ENCODE measurements at places on chromosomes 7 and 10.

GRCh38 chr7:47970761-47971160, 8.7 kb downstream of the HUS1 start:
- DNase-seq: no peak

GRCh38 chr7:93238131-93238530, 6.0 kb downstream of the VPS50 start:
- no peak for DNase-seq

DNA sequence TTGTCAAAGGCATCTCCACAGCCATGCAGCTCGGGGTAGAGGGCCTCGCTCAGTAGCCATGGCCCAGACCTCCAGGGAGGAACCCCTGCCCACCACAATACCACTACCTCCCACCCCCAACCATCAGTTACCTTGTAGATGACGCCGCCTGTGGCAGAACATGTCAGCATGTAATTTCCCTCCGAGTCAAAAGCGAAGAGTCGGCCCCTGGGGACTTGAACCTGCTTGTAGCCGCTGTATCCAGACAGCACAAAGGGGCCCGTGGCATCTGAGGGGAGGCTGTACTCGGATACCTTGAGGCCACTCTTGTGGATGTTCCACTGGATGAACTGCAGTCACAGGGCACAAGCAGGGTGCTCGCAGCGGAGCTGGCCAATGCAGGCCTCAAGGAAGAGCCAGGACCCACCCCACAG, 16.3 kb upstream of the CYREN start:
- DNase-seq: no peak

- DNase-seq: no peak
These were observed 30.5 kb downstream of the CTNNA3 start for GRCh38 chr10:67665491-67665890.

DNA sequence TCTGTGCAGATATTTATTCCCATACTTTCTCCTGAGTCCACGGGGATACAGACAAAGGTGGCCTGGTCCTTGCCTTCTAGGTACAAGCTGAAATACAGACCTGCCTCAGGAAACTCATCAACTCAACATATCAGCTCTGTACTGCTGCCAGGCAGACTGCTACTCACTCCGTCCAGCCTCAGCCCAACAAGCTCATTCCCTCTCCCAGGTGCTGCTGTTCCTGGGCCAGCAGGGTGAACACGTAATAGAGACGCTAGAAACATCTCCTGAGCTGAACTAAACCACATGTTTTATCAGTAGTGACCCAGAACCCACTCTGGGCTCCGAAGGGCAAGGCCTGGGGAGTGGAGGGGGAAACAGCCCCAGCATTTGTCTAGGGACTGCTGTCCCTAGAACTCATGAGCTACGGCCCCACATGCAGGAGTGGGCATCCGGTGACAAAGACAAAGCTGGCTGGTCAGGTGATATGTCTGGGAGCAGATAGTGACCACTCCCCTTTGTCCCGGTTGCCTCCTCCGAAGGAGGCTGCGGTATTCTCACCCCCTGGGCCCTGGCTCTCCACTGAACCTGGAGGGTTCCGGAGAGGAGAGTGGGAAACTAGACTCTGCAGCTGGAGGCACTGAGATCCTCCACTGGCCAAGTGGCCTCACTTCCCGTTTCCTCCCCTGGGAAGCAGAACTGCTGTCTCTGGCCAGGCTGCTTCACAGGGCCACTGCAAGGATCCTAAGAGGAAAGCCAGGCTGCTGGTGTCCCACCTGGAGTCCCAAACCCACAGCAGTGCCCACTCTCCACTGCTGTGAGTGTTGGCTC, 116.1 kb downstream of the FAM53B start:
- DNase-seq: no peak

- DNase-seq: no peak
These were observed 498 bp upstream of the ST7 start for GRCh38 chr7:116952635-116953371.

DNA sequence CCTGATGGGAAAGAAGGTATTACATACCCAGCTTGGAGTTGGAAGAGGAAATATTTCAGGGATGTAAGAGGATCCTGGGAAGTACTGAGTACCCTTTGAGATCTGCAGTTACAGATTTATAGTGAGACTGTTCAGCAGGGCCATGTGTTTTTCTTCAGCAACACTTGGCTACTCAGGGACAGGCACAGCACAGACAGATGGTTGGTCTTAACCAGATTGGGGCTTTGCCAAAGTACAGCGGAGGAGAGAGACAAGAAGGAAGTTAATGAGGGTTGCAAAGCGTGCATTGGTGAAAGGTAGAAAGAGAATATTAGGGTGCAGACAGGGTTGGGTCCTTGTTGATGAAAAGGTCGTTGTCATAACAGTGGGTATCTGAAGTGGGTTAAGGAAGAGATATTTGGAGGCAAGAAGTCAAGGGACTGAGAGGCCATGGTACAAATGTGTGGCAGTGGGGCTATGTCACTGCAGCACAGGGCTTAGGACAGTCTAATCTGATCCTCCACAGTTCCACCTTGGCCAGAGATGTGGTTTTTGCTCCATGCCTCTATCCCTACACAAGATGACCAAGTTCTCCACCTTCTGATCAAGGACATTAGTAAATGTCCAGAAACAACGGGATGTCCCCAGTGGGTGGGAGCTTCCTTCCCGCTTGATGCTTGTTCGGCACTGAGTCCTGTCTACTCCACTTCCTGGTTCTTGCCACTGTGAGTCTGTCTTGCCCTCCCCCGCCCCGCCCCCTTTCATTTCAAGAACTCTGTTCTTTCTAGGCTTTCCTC, 18.9 kb upstream of the DNAJC1 start:
- DNase-seq: no peak

DNA sequence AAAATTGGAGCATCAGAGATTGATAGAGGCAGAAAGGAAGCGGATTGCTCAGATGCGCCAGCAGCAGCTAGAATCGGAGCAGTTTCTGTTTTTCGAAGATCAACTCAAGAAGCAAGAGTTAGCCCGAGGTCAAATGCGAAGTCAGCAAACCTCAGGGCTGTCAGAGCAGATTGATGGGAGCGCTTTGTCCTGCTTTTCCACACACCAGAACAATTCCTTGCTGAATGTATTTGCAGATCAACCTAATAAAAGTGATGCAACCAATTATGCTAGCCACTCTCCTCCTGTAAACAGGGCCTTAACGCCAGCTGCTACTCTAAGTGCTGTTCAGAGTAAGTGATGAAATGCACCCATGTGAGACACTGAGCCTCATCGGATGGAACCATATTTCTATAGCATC, 33.1 kb downstream of the STAMBPL1 start:
- DNase-seq: no peak

DNA sequence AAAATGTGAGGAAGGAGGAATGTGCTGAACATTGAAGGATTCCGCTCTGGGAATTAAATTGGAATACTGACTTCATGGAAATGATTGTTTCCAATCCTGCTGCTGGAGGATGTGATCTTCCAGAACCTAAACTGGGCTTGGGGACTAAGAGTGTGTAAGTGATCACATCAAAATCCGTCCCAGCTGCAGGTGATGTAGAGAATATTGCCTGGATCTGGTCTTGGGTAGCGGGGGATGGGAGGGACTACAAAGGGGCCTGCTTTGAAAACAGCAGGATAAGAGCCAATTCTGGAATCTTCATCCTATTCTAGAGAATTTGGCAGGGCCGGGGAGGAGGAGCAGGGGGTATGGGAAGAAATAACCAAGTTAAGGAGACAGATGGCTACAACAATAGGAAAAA, 552.2 kb upstream of the FZD8 start:
- no peak for DNase-seq

GRCh38 chr10:89582022-89582421, 46.6 kb upstream of the SLC16A12 start:
- no peak for DNase-seq

DNA sequence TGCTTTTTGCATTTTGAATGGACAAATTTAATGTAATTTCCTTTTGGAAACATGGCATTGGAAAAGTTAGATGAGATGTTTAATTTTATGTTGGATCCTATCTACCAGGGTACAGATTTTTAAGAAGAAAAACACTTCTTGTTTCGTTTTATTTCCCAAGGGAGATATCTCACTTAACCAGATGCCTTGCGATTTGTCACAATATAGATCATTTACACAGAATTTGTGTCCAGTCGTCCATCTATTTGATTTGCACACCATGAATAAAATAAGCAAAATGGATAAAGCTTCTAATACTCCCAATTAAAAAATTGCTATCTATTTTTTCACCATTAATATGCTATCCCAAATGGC, 25.7 kb downstream of the HDAC9 start:
- DNase-seq: no peak

DNA sequence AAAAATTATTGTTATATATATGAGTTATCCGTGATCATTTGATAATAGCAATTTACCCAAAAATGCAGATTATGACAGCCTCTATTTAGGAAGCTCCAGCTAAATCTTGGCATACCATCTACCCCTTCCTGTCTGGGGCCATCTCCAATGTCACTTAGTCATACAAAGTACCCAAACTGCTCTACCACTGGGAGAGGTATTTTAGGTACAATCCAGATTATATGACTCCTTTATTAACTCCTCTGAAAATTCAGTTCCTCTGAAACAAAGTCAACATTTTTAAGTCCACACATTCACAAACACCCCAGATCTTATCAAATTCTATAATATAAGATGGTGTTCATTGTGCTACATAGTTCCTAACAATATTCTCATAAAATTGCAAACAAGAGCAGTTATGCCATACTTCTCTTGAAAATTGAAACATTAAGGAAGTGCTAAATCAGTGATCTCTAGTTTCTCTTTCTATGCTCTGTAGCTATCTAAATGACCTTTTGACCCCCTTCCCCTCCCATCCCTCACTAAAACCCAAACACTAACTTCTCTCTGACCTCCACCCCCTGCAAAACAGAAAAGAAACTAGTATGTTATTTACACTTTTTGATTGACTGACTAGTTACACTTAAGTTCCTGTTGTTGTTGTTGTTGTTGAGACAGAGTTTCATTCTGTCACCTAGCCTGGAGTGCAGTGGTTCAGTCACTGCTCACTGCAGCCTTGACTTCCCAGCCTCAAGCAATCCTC, 16.4 kb downstream of the HOXA1 start:
- no peak for DNase-seq

- DNase-seq: peak; percentile 90
These were observed 49.5 kb upstream of the SLC29A3 start for GRCh38 chr10:71269301-71270288.

- DNase-seq: no peak
These were observed 1272.5 kb upstream of the CELF2 start for GRCh38 chr10:9745158-9745557.

- no peak for DNase-seq
These were observed 42.1 kb upstream of the NKX6-2 start for GRCh38 chr10:132827861-132828539.

GRCh38 chr7:134829380-134829986, 50.0 kb downstream of the CALD1 start:
- DNase-seq: no peak

- DNase-seq: no peak
These were observed 89.6 kb upstream of the SMIM30 start for GRCh38 chr7:113207931-113208330.

DNA sequence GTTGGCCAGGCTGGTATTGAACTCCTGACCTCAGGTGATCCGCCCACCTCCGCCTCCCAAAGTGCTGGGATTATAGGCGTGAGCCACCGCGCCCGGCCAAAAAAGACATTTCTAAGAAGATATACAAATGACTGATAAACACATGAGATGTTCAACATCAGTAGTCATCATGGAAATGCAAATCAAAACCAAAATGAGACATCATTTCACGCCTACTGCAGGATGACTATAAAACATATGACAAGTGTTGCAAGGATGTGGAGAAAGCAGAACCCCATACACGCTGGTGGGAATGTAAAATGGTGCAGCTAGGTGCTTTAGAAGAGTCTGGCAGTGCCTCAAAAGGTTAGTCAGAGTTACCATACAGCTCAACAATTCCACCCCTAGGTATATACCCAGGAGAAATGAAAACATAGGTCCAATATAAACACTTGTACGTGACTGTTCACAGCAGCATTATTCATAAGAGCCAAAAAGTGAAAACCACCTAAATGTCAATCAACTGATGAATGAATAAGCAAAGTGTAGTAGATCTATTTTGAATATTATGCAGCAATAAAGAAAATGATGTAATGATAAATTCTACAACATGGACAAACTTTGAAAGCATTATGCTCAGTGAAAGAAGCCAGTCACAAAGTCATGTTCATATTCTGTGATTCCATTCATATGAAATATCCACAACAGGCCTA, 24.5 kb downstream of the TMEM209 start:
- DNase-seq: no peak

GRCh38 chr10:95260397-95260881, 30.4 kb downstream of the PDLIM1 start:
- DNase-seq: no peak

DNA sequence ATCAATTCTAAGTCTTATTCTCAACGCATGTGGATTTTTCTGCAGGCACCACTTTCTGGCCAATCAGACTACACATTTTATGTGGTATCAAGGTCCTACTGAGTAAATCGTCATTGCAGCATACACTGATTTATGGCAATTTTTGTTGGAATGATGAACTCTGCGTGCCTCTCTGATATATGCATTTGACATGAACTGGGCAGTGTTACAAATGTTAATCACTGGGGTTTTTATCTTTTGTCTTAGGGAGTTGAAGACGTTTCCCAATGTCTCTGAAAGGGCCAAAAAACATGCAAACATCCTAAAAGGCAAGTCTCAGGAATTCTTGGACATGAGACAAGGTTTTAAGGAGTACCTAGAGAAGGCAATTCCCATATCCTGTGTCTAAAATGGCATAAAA, 809.5 kb upstream of the CELF2 start:
- no peak for DNase-seq

DNA sequence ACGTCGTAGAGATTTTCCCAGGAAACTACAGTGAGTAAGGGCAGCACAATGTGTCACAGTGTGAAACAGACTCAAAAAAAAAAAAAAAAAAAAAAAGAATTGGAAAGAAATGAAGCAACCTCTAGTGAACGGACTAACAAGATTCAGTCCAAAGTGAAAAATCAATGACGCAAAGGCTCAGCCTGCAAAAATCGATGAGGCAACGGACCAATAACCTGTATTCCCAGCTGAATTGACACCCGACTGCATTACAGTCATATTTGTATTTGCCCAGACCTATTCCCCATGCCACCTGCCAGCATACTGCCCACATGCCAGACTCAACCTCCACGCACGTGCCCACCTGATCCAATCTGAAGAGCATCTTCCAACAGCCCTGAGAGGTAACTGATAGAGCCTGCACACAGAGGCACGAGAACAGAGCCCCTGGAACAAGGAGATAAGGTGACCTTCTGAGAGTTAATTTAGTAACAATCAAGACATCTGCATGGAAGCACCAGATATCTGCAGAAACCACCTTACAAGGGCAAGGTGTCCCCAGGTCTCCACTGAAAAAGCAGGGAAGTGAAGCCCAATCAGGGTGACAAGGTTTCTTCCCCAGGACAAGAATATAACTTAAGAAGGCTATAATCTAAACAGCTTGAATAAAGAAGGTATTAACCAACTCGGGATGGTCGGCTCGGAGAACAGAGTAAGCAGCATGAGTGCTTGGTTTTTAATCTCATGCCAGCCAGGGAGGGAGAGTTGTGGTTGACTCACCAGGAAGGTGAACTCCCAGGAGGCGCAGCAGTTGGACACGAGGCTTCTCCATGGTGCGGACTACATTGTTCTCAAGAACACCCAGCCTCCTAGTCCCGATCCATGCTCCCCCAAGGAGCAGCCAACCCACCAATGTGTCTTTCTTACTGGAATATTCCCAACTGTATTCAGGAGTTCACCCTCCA, 48.5 kb downstream of the PLXNA4 start:
- no peak for DNase-seq

- DNase-seq: no peak
These were observed 20.4 kb upstream of the ANTXRL start for GRCh38 chr10:46266306-46266985.

- no peak for DNase-seq
These were observed 193.0 kb upstream of the SEMA3A start for GRCh38 chr7:84387595-84387994.
